ENCODE measurements at places on chromosomes 11 and 22.

- no peak for DNase-seq
Observed at GRCh38 chr11:132744771-132745170, 787.5 kb downstream of the OPCML start.

GRCh38 chr11:121199516-121199915 lies 93.1 kb upstream of the SC5D start:
- no peak for DNase-seq

DNA sequence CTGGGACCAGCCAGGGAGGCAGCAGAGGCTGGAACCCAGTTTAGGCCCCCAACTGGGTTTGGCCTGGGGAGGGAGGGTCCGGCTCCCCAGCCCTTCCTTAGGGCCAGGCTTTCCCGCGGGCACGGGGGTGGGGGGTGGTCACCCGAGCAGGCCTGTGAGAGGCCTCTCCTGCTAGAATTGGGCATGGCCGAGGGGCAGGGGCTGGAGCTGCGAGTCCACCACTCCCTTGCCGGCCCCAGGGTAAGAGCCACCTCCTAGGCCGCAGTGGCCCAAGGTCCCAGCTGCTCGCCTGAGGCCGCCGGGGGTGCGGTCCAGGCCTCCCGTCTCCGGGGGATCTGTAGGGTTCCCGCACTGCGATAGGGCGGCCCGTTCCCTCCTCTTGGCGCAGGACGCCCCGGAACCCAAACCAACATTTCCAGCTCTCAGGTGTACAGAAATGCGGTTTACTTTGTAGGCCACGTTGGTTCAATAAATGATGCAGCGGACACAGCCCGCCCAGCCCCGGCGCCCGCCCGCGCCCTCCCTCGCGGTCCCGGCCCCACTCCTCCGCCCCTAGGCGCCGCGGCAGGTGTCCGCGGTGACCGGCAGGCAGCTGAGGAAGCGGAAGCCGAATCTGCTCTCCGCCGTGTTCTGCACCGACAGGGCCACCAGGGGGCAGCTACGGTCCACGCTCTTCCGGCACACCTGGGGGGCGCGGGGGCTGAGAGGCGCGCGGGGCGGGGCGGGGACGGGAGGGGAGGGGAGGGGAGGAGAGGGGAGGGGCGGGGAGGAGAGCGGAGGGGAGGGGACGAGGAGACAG lies 5.9 kb downstream of the LMNTD2 start:
- peak; percentile 76 for DNase-seq

DNA sequence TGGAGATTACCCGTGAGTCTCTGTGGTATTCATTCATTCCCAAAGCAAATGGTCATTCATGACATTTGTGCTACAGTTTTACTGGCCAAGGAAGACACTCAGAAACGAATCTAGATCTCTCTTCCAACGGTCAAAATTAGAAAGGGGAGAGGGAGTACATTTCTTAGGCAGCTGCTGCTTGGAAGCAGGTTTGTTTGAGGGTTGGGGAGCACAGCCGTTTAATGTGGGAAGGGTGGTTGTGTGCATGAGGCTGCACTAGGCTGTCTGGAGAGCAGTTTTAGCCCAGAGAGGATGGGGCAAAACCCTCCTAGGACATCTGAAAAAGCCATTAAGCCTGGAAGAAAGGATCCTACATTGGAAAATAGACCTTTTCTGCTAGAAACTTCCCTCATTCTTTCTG lies 29.7 kb upstream of the TIMP3 start:
- DNase-seq: no peak

DNA sequence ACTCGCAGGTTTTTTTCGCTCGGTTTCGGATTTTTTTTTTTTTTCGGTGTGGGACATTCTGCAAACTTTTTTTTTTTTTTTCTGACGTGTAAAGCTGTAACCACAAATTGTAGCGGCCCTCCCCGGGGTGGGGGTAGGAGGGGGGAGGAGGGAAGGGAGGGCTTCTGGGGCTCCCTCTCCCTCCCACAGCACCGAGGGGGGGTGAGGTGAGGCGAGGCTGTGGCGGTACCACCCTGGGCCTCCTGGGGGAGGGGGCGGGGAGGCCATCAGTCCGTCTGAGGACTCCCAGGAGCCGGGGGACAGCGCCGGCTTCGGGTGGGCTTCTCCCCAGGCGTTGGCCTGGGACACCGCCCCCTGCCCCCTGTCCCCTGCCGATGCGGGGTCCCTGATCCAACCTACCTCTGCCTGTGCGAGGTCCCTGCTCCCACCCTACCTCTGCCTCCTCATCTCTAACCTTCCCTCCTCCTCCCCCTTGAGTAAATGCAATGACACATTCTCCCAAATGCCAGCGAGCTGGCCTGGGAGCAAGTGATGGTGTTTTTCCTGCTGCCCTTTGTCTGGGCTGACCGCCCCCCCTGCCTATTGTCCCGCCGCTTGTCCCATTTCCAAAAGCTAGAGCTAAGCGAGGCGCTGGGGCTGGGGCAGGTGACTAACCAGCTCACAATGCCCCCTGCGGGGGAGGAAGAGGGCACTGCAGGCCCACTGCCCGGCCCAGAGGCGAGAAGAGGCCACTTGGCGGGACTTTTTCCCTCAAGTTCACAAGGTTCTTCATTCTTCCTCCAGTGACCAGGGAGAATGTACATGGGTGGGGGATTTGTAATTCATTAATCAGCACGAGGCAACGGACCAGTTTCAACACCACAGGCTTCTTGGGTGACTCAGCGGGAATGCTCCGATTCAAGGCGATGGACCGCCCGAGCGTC lies 511 bp upstream of the CLCF1 start:
- DNase-seq: peak; percentile 62

Data from testis (tissue), 5 donors.